ENCODE measurements at places on chromosomes 3 and 15.
A peak's percentile ranks its signal among the peaks of the same experiment; 100 is the strongest.

- DNase-seq = no peak
Measured at GRCh38 chr3:141804447-141804777, 41.2 kb downstream of the GRK7 start.

GRCh38 chr3:67018105-67018788 lies 20.1 kb downstream of the KBTBD8 start:
- DNase-seq = no peak

DNA sequence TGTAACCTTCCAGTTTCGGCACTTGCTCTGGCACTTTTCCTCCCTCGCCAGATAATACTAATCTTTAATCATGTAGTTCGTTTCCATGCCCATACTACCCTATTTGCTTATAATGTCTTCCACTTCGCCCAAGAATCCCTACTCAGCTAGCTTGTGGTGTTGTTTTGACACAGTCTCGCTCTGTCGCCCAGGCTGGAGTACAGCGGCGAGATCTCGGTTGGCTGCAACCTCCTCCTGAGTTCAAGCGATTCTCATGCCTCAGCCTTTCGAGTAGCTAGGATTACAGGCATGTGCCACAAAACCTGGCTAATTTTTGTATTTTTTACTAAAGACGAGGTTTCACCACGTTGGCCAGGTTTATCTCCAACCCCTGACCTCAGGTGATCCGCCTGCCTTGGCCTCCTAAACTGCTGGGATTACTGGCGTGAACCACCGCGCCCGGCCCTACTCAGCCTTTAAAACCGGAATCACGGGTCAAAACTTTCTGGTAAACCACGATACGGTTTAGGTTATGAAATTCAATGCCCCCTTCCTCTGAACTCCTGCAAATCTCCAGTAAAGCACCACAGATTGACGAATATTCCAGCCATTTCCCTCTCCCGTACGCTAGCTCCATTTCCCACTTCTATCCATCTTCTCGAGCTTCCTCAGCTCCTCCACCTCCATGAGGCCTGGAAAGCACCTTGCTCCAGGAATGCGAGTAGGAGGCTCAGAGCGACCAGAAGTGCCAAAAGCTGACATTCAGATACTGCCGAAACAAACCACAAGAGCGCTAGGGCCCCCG lies 878 bp upstream of the RAD51 start:
- peak; percentile 5 for DNase-seq

DNA sequence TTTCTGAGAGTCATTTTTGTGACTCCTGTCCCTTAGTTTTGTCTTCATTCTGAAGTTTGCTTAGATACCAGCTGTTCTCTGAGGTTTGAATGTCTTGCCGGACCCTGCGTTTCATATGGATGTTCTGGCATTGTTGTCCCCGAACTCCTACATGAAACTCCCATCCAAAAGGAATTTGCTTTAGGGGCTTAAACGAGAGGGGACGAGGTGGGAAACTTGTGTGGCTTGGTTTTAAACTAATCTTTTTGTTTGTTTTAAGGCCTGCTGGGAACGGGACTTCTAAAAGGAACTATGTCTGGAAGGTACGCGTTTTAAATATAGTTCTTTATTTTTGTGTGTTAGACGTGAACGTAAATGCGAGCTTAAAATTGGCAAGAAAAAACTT lies 679 bp downstream of the RPL35A start:
- no peak for DNase-seq
